Purkinje cell (primary cell): ENCODE measurements at places on chromosomes 16 and 17. TPM values are rescaled to one million over a fixed set of nuclear protein-coding genes. Genes with fewer than 3 reads are reported as not detected.

The PDE6G gene
- polyA plus RNA-seq = not detected in 2 replicates

The CNP gene
- 5.6 and 7.3 TPM in 2 replicates for polyA plus RNA-seq

The GRAPL gene
- not detected in 2 replicates for polyA plus RNA-seq

The CCL13 gene
- not detected in 2 replicates for polyA plus RNA-seq

The CCL8 gene
- polyA plus RNA-seq = not detected in 2 replicates

The DYNC1LI2 gene
- 55.7 and 65.1 TPM in 2 replicates for polyA plus RNA-seq

The RHBDF2 gene
- not detected in 2 replicates for polyA plus RNA-seq

The SEZ6L2 gene
- polyA plus RNA-seq = 97.4 and 138 TPM in 2 replicates

The SLC5A10 gene
- not detected in 2 replicates for polyA plus RNA-seq

The AGRP gene
- 0.34 TPM in 1 of 2 replicates, not detected in the other for polyA plus RNA-seq

The RMI2 gene
- 1.5 and 1.8 TPM in 2 replicates for polyA plus RNA-seq

The CYLD gene
- polyA plus RNA-seq = 9.6 and 16.8 TPM in 2 replicates

The MLKL gene
- polyA plus RNA-seq = not detected in 2 replicates

The MT3 gene
- 349 and 352 TPM in 2 replicates for polyA plus RNA-seq

The BCAR1 gene
- polyA plus RNA-seq = 6.9 and 21.4 TPM in 2 replicates

The CD300LB gene
- polyA plus RNA-seq = not detected in 2 replicates

The MEOX1 gene
- polyA plus RNA-seq = not detected in 2 replicates

The DNAH2 gene
- polyA plus RNA-seq = 0.16 TPM in 1 of 2 replicates, not detected in the other

The SCNN1B gene
- polyA plus RNA-seq = not detected in 2 replicates

The KRT20 gene
- polyA plus RNA-seq = not detected in 2 replicates
